ENCODE measurements at places on chromosomes 12 and 14.

DNA sequence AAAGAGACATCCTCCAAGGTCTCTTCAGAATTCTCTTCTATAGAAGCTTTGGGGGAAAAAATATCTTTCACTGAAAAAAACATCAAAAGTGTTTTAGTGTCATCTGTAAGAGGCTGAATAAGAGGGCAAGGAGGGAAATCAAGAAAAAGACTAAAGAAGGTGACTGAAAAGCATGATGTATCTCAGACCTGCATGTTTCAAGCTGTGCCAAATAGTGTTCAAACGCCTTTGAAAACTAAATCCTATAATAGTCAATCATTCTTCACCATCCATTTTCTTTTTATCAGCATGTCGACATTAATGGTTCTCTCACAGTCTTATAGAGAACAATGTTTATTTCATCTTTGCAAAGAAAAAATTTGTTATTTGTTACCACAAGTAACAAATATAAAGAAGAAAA, 94.5 kb downstream of the CEP128 start:
- no peak for DNase-seq

DNA sequence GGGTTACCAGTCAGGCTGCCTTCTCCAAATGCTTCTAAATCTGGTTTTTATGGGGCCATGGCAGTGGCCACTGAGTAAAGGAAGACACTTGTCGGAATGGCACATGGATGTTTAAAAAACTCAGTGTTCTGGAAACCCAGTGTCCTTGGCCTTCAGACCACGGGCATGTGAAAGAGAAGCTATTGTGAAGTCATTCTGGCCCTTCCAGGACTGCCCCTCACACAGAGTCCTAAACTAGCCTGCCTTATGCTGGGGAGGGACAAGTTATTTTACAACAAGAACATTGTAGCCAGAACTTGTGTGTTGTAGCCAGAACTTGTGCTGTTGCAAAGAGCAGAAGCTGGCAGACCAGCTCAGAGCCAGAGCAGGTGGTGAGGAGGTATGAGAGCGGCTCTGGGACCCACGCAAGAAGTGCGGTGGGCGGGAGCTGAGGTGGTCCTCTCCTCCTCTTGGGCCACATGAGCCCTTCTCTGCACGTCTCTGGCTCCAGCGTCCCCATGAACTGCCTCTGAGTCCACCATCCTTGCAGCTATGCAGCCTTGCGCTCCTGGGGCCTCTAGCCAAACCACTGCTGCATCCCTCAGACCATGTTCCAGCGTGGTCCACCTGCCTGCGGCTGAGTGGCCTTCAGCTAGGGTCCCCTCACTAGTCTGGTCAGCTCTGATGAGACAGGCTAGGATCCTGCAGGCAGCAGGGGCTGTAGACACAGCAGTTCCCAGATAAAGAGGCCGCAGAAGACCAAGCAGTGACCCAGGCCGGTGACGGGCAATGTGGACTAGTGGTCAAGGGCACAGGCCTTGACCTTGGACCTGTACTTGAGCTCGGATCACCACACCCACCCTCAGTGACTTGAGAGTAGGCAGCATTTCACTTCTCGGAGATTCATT, 32.5 kb downstream of the MMAB start:
- DNase-seq, result no peak

GRCh38 chr12:115204957-115205754, 521.2 kb upstream of the TBX3 start:
- DNase-seq, result no peak

- DNase-seq, result no peak
These were observed 46.3 kb downstream of the PPP2R5E start for GRCh38 chr14:63496837-63497400.

DNA sequence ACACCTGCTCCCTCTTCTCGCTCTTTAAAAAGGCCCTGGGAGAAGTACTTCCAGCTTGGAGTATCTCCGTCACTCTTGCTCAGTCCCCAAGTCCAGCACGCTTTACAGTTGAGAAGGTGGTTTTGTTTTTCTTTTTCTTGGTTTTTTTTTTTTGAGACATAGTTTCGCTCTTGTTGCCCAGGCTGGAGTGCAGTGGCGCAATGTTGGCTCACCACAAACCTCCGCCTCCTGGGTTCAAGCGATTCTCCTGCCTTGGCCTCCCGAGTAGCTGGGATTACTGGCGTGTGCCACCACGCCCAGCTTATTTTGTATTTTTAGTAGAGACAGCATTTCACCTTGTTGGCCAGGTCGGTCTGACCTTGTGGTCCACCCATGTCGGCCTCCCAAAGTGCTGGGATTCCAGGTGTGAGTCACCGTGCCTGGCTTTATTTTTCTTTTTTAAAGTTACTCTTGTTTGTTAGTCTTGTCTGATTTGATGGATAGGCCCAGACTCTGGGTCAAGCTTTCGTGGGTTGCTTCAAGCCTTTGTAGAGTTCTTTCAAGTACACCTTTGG, 1.9 kb downstream of the TDRD9 start:
- no peak for DNase-seq
